ENCODE measurements at places on chromosomes 12 and 14. TPM values are rescaled to one million over a fixed set of nuclear protein-coding genes. Genes with fewer than 3 reads are reported as not detected.
A peak's percentile ranks its signal among the peaks of the same experiment; 100 is the strongest.

DNA sequence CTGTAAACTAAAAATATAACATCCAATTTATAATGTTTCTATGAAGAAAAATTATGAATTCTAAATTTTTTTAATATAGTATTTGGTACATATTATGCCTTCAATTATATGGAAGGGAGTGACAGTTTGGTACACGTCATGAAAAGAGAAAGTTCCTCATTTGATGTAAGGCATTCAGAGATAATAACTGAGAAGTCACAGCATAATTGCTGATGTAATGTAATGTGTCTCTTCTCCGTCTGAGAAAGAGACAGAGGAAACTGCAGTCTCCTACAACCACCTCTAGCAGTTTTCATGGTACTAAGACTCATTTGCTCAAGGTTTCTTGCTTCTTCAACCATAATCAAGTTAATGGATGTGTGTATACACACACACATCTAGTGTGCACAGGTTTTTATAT is 2.3 kb upstream of the CD69 start:
- no peaks in the 10 kb centered on the region for H3K36me3 ChIP-seq
- no peaks in the 10 kb centered on the region for H3K4me1 ChIP-seq
- H3K27me3 ChIP-seq = no peaks in the 10 kb centered on the region
- H3K4me3 ChIP-seq = no peak overlapping the region
- H3K27ac ChIP-seq = no peak overlapping the region
- DNase-seq = no peak

Gene ORAI1
- 20.4 TPM for total RNA-seq

- H3K4me1 ChIP-seq = no peaks in the 10 kb centered on the region
- no peaks in the 10 kb centered on the region for H3K36me3 ChIP-seq
- no peak overlapping the region for H3K4me3 ChIP-seq
- no peaks in the 10 kb centered on the region for H3K27me3 ChIP-seq
These were observed 118.6 kb downstream of the APAF1 start for GRCh38 chr12:98763656-98764055.

DNA sequence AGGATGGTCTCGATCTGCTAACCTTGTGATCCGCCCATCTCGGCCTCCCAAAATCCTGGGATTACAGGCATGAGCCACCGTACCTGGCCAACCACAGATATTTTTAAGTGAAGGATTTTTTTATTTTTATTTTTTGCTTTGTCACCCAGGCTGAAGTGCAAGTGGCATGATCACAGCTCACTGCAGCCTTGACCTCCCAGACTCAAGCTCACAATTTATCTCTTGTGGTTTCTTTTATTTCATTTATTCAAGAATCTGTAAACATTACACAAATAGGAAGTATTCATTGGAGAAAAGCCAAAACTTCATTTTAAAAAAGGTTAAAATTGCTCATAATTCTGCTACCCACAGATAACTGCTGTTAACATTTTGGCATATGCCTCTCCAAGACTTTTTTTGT is 13.3 kb downstream of the MOAP1 start:
- H3K4me1 ChIP-seq = peaks cover 3% of the 10 kb centered on the region
- no peak overlapping the region for H3K4me3 ChIP-seq
- no peak overlapping the region for H3K27ac ChIP-seq
- no peak for DNase-seq
- H3K27me3 ChIP-seq = peaks cover 2% of the 10 kb centered on the region

- DNase-seq = no peak
- no peak overlapping the region for H3K4me3 ChIP-seq
- H3K4me1 ChIP-seq = no peaks in the 10 kb centered on the region
- no peak overlapping the region for H3K27ac ChIP-seq
- H3K36me3 ChIP-seq = no peaks in the 10 kb centered on the region
These were observed 102.9 kb downstream of the PIWIL1 start for GRCh38 chr12:130440411-130441080.

GRCh38 chr12:12715459-12716150 is 1.6 kb upstream of the CDKN1B start:
- H3K4me3 ChIP-seq = peak overlapping the region; percentile 93
- peak; percentile 18 for DNase-seq
- H3K27me3 ChIP-seq = no peaks in the 10 kb centered on the region

- H3K4me3 ChIP-seq = no peak overlapping the region
- no peaks in the 10 kb centered on the region for H3K27me3 ChIP-seq
- peaks cover 39% of the 10 kb centered on the region for H3K36me3 ChIP-seq
- DNase-seq = no peak
- H3K4me1 ChIP-seq = peaks cover 7% of the 10 kb centered on the region
These were observed 30.3 kb downstream of the CKB start for GRCh38 chr14:103492156-103492925.

Gene ERBB3
- 3.8 TPM for total RNA-seq

DNA sequence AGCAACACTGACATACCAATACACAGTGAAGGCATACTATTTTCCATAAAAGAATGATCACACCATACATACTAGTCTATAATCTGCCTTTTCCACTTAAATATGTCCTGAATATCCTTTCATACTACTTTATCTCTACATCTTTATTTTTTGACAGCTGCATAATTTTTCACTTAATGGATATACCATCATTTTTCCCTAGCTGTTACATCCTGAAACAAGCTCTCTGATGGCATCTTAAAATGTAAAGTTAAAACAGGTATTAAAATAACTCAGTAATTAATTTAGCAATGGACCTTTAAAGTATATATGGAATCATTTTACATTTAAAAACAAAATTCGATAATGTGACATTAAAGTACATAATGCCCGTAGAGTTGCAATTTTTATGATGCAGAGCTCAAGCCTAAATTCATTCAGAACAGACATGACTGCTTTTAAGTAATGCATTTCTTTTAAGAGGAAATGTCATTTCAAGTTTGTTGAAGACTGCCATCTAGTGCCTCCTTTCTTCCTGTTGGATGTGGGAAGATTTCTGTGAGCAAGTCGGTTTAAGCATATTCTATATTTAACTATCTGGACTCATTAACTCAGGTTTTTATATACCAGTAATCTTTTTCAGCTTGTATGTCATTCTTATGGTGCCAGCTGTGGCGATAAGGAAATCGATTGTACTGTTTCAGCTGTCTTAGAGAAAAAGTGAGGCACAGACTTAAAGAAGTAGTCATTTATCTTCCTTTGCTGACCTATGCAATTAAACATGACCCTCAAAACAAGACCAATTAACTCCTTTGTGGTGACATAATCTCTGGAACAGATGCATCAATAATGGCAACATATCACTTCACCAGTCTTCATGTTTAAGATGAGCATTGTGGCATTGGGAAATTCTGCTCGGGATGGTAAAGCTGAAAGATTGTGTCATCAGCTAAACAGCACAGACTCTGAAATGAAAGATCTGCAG is 20.3 kb downstream of the PRICKLE1 start:
- H3K4me3 ChIP-seq = no peak overlapping the region
- DNase-seq = peak; percentile 52
- no peak overlapping the region for H3K27ac ChIP-seq
- H3K36me3 ChIP-seq = peaks cover 3% of the 10 kb centered on the region

DNA sequence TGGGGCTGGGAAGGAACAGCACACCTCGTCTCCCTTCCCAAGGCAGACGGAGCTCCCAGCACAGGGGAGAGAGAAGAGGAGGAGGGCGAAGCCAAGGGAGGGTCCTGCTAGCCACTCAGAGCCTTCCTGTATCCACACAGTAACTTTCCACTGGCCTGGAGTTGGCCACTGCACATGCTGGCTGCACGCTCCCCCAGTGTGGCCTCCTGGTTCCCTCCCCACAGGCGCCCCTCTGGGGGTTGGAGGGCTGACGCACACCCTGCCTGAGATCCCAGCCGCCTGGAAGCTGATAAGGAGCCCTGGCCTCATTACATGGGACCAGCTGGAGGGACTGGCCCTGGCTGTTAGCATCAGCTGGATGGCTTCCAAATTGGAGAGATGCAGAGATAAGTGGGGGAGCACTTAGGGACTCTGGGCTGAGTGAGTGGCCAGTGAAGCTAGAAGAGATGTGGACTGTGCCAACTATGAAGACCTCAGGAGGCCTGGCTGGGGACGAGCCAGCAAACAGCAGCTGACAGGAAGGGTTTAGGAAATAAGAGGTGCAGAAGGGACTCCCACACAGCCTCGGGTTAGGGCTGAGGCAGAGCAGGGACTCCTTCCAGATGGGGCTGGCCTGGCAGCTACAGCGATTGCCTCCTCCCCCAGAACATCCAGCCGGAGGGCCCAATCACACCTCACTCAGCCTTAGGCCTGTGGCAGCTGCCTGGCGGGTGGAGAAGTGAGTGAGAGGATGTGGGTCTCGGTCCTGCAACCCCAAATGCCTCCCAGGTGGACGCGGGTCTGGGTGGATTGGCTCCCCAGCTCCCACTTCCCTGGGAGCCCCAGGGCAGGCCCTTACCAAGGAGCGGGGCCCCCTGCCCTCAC is 26.3 kb upstream of the BCDIN3D start:
- peaks cover 5% of the 10 kb centered on the region for H3K27me3 ChIP-seq
- peak overlapping the region; percentile 36 for H3K27ac ChIP-seq
- no peaks in the 10 kb centered on the region for H3K36me3 ChIP-seq
- peak; percentile 97 for DNase-seq

DNA sequence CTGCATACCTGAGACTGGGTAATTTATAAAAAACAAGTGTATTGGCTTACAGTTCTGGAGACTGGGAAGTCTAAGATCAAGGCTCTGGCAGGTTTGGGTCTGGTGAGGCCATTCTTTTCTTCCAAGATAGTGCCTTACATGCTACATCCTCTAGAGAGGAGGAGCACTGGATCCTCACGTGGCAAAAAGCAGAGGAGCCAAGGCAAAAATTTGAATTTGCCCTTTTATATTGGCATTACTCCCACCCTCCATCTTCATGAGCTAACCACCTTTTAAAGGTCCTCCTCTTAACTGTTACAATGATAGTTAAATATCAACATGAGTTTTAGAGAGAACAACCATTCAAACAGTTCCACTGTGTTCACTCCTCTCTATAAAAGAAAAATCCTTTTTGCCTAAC is 286.3 kb upstream of the SEL1L start:
- no peak overlapping the region for H3K4me3 ChIP-seq
- no peak for DNase-seq
- no peak overlapping the region for H3K27ac ChIP-seq
- no peaks in the 10 kb centered on the region for H3K4me1 ChIP-seq
- no peaks in the 10 kb centered on the region for H3K27me3 ChIP-seq
- no peaks in the 10 kb centered on the region for H3K36me3 ChIP-seq

Gene HVCN1
- total RNA-seq = 1.0 TPM

- no peak overlapping the region for H3K27ac ChIP-seq
- H3K27me3 ChIP-seq = no peaks in the 10 kb centered on the region
- no peak for DNase-seq
- H3K4me1 ChIP-seq = no peaks in the 10 kb centered on the region
- no peak overlapping the region for H3K4me3 ChIP-seq
These were observed 1005.0 kb downstream of the TMTC2 start for GRCh38 chr12:83691730-83692129.

Measured in astrocyte (in vitro differentiated cells and primary cell).